ENCODE measurements at places on chromosomes 2 and 18.

DNA sequence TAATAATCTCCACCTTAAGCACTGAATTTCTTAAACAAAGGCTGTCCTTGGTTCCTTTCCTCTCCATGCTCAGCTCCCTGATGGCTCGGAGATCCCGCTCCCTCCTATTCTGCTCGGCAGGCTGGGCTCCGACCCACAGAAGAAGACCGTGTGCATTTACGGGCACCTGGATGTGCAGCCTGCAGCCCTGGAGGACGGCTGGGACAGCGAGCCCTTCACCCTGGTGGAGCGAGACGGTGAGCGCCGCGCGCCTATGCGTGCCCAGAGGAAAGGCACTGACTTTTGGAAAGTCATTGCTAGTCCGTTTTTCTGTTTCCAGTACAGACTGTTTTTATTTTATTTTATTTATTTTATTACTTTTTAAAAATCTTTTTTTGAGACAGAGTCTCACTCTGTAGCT, 9.6 kb downstream of the CNDP2 start:
- no peak for DNase-seq

GRCh38 chr18:29892960-29893558, 1149.5 kb downstream of the DSC3 start:
- no peak for DNase-seq

DNA sequence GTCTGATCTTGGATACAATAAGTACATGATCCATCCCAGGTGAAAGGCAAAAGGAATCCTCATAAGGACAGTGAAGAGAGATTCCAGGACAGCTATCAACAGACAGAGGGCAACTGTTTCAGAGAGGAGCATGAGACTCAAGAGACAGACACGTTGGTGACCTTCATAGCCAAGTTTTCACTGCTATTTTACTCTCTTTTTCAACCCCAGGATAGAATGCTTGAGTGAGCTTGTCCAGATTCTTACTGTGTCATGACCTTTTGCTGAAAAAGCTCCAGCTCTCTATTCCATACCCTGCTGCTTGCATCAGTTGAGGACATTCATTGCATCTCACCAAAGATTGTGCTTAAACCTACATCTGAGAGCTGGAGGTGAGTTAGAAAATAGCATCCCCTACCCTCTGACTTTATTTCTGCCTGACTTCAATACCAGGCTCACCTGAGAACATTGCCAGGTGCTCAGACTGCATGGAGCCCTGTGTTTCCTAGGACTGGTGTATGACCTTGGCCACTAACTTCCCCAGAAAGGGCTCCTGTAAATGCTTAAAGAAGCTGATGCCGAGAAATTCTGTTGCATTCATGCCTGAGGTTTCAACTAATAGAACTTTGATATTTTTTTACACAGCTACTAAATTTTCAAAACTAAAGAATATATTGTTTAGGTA, 70.4 kb upstream of the TMEM17 start:
- DNase-seq = no peak

GRCh38 chr18:2135309-2135708, 436.0 kb downstream of the METTL4 start:
- DNase-seq = no peak

GRCh38 chr2:71721669-71722068, 268.3 kb downstream of the DYSF start:
- DNase-seq = no peak

- no peak for DNase-seq
Measured at GRCh38 chr2:217918308-217919024, 84.3 kb downstream of the TNS1 start.

- DNase-seq = no peak
Measured at GRCh38 chr2:68317971-68318913, 1.5 kb downstream of the CNRIP1 start.

GRCh38 chr2:136110526-136110925, 7.4 kb downstream of the CXCR4 start:
- no peak for DNase-seq

DNA sequence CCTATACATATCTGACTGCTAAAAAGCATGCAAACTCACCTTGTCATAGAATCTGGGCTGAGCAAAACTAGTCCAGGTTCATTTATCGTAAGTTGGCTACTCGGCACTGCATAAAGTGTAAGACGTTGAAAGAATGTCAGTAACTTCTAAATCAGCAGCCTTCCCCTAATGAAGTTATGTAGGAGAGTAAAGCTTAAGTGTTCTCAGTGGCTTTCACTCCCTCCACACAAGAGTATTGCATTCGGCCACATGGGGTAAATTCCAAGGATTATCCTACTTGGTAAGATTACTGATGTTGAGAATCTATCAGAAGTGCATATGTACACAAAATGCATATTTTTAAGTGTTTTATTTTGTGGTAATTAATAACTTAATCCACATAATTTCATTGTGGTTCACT, 130.1 kb downstream of the LCLAT1 start:
- DNase-seq = no peak

DNA sequence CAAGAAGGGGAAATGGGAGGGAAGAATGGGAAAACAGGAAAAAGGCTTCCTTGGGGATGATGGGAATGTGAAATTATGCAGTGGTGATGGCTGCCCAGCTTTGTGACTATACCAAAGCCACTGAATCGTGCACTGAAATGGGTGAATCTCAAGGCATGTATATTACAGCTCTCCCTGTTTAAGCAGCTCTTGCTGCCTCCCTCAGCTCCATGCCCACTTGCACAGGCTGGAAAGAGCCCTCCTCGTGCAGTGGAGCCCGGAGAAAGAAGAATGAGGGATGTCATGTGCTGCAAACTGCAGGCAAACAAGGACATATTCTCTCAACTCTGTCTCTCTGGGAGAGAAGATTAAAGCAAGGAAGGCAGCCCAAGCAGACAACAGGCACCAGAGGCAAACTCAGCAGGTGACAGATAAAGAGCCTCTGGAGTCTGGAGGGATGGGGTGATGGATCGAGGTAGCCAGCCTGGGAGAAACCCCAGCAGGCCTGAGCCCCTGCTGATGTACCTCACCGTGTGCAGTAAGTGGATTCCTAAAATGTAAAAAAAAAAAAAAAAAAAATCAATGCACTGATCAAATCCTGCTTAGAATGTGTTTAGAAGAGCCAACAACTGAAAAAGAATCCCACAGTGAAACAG, 62.4 kb upstream of the SLC66A3 start:
- no peak for DNase-seq

GRCh38 chr18:21599585-21600525, 649 bp downstream of the ESCO1 start:
- no peak for DNase-seq

DNA sequence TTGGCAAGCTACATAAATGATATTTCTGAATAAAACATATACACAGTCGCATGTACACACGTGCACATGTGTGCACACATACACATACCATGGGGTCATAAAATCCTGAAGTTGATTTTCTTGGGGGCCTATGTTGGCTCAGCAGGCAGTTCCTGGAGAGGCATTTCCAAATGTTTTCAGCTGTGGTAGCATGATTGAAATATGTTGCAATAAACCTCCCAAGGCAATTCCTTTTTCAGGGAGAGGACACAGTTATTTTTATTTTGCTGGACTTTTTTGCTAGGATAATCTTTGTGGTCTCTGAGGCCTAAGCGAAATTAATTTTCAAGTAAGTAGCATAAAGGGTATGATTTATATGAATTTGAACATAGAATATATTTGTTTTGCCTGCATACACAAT, 126.7 kb upstream of the LTBP1 start:
- DNase-seq = no peak

DNA sequence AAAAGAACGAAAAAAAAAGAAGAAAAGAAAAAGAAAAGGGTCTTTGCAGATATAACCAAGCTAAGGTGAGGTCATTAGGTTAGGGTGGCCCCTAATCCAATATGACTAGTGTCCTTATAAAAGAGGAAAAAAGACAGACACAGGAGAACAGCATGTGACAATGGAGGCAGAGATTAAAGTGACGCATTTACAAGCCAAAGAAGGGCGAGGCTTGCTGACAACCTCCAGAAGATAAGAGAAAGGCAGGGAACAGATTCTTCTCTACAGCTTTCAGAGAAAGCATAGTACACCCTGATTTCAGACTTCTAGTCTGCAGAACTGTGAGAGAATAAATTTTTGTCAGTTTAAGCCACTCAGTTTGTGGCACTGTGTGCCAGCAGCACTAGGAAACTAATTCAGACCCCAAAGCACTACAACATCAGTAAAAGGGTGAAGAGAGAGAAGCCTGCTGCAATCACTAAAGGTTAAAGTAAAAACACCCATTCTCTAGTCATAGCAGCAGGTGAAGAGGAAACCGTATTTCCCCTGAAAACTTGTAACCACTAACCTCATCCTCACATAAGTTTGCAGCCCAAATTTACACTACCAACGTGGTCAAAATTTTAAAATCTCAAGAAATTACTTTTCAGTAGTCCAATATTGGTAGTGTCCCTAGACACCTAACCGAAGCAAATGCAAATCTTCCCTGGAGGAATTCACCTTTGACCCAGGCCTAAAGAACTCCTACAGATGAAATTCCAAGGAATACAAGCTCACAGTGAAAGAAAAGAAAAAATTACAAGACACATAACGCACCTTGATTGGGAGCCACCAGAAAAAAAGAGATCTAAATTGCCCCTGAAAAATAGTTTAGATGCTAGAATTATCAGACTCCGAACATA, 17.5 kb downstream of the REEP1 start:
- no peak for DNase-seq

DNA sequence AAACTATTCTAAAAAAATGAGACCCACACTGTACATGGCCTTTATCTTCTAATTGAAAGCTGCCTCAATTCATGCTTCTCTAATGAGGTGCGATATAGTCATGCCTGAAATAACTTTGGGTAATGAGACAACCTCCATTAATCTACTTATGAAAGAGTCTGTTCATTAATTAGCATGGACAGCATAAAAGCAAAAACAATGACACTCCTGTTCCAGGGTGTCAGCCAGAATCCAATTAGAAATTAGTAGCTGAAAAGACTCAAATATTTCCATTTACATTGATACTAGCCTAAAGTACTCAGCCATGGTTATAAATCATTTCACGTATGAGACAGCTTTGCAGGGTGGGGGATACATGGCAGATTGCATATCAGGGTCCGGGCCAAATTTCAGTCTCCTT, 288.7 kb downstream of the AKAIN1 start:
- DNase-seq = no peak

- no peak for DNase-seq
Measured at GRCh38 chr2:239291475-239292350, 109.1 kb downstream of the HDAC4 start.

GRCh38 chr2:239950144-239951128, 74.7 kb downstream of the NDUFA10 start:
- no peak for DNase-seq

- no peak for DNase-seq
Measured at GRCh38 chr2:205161156-205161839, 521.0 kb upstream of the NRP2 start.

DNA sequence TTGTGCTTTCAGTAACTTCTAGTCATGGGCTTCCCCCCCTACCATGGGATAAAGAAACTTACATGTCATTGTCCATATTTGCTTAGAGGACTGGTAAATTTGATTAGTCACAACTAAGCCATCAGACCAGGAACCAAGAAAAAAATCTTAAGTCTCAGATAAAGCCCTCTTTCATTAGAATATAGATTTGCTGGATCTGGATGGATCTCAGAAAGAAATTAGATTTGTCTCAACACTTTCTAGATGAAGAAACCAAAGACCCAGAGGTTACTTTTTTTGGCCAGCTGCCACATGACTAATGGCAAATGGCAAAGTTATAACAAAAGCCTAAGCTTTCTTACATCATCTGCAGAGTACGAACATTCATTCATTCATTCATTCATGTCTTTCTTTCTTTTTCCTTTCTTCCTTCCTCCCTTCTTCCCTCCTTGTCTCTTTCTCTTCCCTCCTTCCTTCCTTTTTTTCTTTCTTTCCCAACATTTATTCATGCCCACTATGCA, 60.2 kb downstream of the CDCA7 start:
- DNase-seq = no peak

GRCh38 chr2:150866431-150866830, 379.0 kb upstream of the RND3 start:
- DNase-seq = no peak

DNA sequence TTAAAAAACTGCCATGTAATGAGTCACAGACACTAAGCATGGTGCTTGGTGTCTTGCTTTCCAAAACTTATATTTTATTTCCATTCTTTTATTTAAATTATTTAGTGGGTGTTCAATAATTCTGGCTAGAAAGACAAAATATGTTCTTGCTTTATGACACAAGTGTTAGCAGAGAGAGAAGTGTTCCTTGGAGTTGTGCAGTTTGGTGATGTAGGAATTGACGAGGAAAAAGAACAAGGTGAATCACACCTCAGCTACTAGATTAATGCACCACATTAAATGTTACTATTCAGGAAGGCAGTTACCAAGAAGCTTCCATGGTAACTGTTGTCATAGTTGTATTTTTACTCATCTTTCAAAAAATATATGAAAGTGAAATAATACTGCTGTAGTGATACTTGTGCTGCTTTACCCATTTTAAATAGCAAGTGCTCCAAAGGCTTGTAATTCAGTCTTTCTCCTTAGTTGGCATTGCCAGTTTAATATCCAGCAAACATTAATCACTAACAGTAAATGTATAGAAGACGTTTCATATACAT, 28.3 kb downstream of the ADAM23 start:
- no peak for DNase-seq

GRCh38 chr2:101306410-101306809, 2.1 kb downstream of the RNF149 start:
- no peak for DNase-seq

GRCh38 chr2:196170606-196171247, 651 bp downstream of the STK17B start:
- DNase-seq = peak; percentile 22

GRCh38 chr18:69400253-69400975, at the start of gene DOK6:
Gene DOK6 (plus strand): TSS chr18:69400888.
- DNase-seq = no peak

GRCh38 chr2:189336276-189336975, 104.8 kb upstream of the WDR75 start:
- DNase-seq = no peak

GRCh38 chr2:8219096-8219495, 462.8 kb upstream of the ID2 start:
- DNase-seq = no peak

DNA sequence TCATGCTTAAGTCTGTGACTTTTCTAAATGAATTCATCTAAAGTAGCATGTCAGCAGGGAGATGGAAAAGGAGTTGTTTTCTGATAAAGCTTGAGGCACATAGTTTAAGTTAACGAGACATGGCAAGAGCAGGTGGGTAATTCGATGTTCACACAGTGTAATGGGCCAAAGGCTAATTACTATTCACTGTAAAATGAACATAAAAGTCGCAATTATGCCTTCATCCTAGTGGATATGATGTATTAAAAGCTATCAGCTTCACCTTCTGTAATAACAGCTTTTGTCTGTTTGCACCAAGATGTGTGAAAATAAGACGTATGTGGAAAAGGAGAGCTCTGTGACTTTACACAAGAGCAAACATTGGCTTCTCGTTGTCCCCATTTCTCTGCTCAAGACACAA, 94.2 kb upstream of the CDH20 start:
- no peak for DNase-seq

- DNase-seq = no peak
Measured at GRCh38 chr18:58225101-58225500, 181.1 kb downstream of the NEDD4L start.

DNA sequence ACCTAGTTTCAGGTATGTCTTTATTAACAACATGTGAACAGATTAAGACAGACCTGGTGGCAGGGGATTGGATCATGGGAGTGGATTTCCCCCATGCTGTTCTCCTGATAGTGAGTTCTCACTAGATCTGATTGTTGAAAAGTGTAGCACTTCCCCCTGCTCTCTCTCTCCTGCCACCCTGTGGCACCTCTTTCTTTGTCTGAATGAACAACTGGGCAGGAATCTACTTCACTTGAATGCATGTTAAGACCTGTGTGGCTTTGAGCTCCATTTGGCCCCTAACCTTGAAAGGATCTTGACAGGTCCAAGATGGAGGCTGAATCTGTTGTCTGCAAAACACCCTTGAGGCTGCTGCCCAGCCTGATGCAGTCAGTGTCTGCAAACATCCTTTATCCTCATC, 194.4 kb downstream of the RNF144A start:
- no peak for DNase-seq

Measured in CD8-positive, alpha-beta memory T cell (primary cell).